ENCODE measurements at places on chromosomes 13 and 19.

DNA sequence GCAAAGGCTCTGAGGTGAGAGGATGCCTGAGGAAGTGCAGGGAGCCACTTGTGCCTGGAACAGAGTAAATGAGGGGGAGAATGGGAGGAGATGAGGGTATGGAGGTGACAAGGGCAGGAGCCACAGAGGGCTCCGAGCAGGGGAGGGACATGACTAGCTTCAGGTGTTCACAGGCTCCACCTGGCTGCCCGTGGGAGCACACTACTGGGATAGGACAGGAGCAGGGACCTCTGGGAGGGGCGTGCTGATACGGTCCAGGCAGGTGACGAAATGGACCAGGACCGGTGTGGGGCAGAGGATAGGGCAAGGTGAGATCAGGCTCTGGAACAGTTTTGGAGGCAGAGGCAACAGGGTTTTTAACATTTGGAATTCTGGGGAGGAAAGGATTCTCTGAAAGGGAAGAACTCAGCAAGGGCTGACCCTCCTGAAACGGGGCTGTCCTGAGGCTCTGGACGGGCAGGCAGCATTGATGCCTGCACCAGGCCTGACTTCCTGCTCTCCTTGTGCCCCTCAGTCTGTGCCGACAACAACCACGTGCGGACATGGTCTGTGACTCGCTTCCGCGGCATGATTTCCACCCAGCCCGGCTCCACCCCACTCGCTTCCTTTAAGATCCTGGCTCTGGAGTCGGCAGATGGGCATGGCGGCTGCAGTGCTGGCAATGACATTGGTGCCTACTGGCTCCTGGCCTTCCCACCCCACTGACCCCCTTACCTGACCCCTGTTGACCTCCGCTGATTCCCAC is 11.6 kb downstream of the SHKBP1 start:
- no peak for DNase-seq

DNA sequence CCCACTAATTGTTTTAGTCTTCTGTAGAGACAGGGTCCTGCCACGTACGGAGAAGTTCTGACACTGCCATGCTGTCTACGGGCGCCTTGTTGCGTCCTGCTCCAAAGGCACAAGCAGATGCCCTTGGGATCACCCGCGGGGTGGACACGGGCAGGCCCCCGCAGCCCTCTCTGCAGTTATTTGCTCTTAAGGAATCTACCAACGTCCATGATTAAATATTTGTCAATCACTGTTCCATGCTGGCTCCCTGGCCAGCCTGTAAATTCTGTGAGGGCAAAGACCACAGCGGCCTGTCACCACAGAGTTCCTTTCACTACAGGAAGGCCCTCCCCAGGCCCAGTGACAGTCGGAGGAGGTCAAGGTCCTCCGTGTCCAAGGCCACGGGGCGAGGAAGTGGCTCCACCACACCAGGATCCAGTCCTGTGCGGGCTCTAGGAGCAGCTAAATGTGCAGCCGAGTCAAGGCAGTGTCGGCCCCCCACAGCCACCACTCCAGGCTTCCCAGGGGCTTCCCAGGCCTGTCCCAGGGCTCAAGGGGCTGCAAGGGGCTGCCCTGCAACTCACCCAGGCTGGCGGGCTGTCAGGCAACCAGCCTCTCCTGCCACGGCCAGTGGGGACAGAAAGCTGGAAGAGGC is 2.1 kb downstream of the RNF126 start:
- DNase-seq: no peak

DNA sequence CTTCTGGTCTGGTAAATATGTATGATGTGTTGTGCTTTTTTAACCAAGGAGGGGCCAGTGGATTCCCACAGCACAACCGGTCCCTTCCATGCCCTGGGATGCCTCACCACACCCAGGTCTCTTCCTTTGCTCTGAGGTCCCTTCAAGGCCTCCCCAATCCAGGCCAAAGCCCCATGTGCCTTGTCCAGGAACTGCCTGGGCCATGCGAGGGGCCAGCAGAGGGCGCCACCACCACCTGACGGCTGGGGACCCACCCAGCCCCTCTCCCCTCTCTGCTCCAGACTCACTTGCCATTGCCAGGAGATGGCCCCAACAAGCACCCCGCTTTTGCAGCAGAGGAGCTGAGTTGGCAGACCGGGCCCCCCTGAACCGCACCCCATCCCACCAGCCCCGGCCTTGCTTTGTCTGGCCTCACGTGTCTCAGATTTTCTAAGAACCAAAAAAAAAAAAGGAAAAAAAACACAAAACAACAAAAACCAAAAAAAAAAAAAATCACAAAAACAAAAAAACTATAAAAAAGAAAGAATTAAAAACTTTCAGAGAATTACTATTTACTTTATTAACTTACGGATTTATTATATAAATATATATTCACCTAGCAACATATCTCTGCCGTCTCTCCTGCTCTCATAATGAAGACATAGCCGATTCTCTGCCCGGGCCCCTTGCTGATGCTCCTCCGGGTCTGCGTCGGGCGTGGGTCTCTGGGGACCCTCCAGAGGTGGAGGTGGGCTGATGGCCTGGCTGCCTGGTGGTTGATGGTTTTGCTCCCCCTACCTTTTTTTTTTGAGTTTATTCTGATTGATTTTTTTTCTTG is 14.4 kb downstream of the CAPN12 start:
- peak; percentile 89 for DNase-seq

GRCh38 chr19:28652765-28653164 is 560.2 kb downstream of the UQCRFS1 start:
- DNase-seq: no peak

DNA sequence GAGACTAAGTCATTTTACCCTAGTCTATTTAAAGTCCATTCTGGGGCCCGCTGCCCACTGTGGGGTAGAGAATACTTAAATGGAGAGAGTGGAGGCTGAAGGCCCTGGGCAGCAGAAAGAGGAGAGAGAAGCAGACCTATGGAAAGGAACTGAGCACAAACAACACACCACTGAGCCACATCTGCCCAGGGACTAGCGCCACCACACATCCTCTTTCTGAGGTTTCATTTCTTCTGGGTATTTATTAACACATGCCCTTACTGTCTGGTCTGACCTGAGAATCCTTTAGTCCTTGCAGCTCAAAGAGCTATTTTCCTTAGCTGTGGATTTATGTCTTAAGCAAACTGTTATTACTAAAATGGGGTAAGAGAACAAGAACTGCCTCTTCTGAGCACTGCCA is 154.0 kb downstream of the NALCN start:
- no peak for DNase-seq

- peak; percentile 5 for DNase-seq
These were observed 203.6 kb upstream of the NBEA start for GRCh38 chr13:34738254-34738992.

DNA sequence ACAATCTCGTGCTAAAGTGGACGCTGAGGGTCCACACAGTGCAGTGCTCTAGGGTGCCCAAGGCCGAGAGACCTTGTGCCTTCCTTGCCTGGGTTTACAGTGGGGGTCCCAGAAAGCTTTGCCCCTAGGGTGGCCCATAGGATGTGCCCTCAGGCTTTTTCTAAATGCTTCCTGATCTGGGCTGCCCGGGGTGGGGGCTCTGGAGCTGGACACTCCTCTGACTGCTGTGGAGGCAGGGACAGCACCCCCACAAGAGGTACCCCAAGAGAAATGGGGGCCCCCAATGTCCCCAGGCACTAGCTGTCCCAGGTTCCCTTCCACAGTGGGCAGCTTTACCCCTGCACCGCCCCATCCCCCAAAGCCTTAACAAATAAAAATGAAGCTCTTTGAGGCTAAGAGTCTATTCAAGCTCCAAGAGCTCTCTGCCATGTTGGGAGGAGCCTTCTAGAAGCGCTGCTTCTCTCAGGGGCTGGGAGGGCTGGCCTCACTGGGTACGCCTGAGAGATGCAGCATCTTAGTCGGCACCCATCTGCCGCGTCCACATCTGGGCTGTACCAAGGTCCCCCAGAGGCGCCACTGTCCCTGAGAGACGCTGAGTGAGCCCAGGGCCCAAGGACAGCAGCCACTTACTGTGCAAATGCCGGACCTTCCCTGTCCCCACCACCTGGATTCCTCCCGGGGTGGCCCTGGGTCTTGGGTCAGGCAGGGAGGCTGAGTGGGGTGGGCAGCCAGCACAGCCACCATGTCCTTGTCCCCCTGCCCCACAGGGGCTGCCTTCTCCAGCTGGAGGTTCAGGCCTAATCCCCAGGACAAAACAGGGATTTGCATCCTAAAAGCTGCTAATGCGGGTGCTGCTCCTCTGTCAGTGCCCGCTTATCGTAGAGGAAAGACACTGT is 27.4 kb downstream of the CEBPA start:
- DNase-seq: no peak

DNA sequence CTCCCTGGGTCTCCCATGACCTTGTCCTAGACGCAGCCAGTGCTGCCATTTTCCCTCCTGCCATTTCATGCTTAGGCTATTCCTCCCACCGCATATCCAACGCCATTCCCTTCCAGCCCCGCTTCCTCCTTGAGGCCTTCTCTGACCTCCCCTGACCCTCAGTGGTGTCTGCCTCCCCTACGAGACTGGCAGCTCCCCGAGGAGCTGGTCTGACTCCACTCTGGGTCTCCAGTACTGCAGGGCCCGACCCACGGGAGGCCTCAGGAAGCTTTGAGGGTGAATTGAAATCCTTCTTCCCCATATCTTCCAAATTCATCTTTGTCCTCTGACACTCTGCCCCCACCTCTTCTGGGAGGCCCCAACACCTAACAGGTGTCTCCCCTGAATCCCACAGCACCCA is 708 bp downstream of the KLK15 start:
- DNase-seq: no peak

DNA sequence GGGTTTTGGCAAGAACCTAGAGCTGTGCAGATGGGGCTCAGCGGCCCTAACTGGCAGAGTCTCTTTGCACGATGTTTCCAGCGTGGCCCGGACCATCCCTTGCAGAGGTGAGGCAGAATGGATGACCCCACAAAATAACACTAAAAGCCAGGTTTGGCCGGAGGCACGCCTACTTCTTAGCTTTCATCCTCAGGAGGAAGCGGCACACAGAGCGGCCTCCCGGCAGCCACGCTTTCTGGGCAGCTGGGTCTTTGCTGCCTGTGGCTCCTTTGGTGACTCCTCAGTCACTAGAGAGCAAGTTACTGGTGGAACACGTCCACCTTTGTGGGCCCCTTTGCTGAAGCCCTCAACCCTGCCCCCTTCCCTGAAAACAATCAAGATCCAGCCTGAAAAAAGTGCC is 25.2 kb downstream of the TEX29 start:
- no peak for DNase-seq

GRCh38 chr19:947090-947706 is 21.4 kb downstream of the ARID3A start:
- no peak for DNase-seq

GRCh38 chr13:31556376-31556775 is 182.9 kb upstream of the RXFP2 start:
- DNase-seq: no peak

GRCh38 chr19:56110515-56111448 is 10.3 kb downstream of the ZNF787 start:
- DNase-seq: no peak

DNA sequence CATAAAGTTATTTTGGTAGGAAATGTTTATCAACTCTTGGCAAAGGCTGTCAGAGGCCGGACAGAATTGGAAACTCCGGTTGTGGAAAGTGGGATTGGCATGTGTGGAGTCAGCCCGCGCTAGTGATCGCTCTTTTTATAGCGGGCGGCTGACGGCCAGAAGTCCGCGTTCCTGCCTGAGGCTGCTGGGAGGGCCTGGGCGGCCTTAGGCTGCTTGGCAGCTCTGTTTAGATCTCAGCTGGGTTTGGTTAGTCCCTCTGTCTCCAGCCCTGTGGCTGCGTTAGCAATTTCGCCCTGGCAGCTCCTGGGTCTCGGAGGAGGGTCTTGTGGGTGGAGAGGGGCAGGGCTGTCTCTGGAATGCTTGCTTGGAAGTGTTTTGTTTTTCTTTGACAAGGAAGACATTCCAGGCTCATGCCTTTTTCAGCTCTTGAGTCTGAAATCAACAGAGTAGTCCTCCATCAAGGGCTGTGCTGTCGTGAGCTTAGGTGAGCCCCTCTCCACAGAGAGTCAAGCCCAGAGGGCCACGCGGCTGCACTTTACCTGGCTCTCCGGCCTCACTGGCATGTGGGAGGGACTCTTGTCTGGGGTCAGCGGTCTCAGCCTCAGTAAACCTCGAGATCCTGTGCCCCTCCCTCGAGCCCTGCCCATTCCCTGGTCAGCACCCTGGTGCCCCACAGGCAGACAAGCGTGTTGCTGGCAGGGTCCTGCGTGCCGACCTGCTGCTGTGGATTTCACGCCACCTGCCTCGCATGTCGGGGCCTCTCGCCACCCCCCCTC is 22.5 kb downstream of the DOT1L start:
- no peak for DNase-seq

- DNase-seq: peak; percentile 97
These were observed at the start of gene ZNF566 for GRCh38 chr19:36489118-36489919. ZNF566 (minus strand) TSS chr19:36489561; CDS start chr19:36476557, 13,004 bp downstream.

All from BE2C (cell line).